ENCODE measurements at places on chromosomes 13 and 19.
A peak's percentile ranks its signal among the peaks of the same experiment; 100 is the strongest.

- no peak for DNase-seq
These were observed 18.5 kb downstream of the TMED1 start for GRCh38 chr19:10817291-10818038.

DNA sequence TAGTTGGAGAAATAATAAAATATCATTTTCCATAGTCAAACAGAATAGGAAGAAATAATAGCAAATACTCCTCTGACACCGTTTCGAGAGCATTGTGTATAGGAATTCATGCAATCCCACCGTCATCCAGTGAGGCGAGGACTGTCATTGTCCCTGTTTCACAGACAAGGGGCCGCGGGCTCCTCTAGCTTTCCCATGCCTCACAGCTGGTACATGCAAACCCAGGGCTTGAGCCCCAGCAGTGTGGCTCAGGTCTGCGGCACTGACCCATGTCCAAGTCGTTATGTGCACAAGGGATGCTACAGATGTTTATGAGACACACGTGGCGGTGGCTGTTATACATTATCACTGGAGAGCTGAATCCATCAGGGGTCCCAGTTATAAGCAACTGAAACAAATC is 18.5 kb upstream of the ATP11A start:
- no peak for DNase-seq

GRCh38 chr13:54184576-54184975 is 1156.0 kb downstream of the OLFM4 start:
- DNase-seq = no peak

DNA sequence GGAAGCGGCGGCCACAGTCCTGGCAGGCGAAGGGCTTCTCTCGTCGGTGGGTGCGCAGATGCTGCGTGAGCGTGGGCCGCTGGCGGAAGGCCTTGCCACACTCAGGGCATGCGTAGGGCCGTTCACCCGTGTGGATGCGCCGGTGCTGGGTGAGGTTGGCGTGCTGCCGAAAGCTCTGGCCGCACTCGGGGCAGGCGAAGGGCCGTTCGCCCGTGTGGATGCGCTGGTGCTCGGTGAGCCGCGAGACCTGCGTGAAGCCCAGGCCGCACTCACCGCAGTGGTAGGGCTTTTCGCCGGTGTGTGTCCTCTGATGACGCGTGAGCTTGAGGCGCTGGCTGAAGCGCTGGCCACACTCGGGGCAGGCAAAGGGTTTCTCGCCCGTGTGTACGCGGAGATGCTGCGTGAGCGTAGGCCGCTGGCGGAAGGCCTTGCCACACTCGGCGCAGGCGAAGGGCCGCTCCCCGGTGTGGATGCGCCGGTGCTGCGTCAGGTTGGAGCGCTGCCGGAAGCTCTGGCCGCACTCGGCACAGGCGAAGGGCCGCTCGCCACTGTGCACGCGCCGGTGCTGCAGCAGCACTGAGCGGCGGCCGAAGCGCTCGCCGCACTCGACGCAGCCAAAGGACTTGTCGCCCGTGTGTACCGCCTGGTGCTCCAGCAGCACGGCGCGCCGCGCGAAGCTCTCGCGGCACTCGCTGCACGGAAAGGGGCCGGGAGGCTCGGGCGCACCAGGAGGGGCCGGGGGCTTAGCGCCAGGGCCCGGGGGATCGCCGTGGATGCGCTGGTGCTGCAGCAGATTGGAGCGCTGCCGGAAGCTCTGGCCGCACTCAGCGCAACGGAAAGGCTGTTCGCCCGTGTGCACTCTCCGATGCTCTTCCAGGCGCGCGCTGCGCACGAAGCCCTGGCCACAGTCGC is 4.0 kb upstream of the UBE2M start:
- DNase-seq = no peak

- no peak for DNase-seq
These were observed 52.7 kb upstream of the ZDHHC20 start for GRCh38 chr13:21511849-21512248.

DNA sequence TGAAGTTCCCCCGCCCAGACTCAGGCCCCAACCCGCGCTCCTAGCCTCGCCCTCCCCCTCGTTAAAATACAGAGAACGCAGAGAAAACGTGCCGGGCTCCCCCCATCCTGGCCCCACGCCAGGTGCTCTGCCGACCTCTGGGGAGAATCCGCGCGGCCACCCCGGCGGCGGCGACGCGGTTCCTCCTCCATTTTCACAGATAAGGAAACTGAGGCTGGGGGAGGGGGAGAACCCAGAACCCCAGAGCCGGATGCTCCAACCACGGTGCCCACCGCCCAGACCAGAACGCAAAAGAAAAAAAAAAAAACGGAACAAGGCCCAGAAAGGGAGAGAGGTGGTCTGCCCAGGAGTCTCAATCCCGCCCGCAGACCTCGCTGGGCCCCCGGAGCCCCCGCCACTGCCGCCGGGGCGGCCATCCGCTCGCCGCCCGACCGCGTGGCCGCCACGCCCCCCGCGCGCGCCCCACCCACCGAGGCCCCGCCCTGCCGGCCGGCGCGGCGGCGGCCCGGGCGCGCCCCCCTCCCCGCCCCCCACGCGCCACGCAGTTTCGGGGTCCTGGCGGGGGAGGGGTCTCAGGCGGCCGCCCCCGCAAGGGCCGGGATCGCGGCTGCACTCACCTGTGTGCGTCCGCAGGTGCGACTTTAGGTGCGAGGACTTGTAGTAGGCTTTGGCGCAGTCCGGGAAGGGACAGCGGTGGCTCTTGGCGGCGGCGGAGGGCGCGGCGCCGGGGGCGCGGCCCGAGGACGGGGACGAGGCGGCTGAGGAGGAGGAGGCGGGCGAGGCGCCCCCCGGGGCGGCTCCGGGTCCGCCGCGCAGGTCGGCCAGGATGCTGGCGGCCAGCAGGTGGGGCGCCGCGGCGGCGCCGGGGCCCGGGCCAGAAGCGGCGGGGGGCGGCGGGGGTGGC is 703 bp downstream of the KLF16 start:
- peak; percentile 39 for DNase-seq

All from stimulated activated CD4-positive, alpha-beta T cell treated with anti-CD3 and anti-CD28 coated beads, Interleukin-1b, Interleukin-23, amount 100 ng/mL, for 1 hour (primary cell).